HT1080 (cell line): ENCODE measurements at places on chromosomes 1 and 21.

GRCh38 chr1:22808676-22809483 is 98.2 kb downstream of the EPHB2 start:
- DNase-seq, result no peak

- no peak for DNase-seq
Measured at GRCh38 chr1:61395146-61395800, 312.9 kb downstream of the NFIA start.

DNA sequence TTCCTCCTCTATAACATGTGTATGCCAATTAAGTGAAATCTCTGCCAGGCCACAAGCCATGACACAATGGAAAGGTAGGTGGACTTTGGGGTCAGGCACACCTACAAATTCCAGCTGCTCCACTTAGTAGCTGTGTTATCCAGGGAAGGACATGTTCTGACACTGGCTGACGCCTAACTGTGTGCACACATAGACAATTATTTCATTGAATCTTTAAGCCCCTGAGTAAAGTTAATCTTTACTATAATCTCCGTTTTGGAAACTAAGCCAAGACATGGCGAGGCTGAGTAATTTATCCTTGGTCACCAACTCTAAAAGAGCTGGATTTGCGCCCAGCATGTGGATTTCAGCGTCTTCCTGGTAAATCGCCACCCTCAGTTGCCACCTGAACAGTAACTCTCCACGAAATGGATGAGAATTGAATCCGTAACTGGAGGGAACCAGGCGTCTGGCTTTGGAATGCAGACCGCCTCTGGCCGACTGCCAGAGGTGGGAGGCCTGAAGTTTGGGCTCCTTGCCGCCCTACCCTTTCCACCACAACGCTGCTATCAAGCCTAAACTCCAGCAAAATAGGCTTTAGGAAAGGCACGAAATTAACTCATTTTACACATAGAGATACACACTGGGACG is 888 bp upstream of the SNRPE start:
- DNase-seq, result peak; percentile 12

DNA sequence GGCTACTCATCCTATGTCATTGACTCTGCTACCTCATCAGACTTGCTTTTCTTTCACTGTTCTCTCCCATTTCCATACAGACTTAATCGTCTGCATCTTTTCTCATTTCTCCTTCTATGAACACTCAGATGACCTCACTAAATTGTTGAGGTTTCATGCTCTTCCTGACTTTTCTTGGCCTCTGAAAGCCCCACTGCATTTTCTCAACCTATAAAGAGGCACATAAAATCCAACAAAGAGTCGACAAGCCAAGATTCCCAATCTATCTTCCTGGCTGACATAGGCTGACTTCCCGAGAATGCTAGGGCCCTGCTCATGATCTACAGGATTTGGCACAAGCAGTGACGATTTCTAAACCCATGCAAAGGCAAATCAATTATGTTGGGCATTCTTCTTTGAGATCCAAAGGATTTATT is 280.8 kb upstream of the DPYD start:
- DNase-seq, result peak; percentile 5

- no peak for DNase-seq
Measured at GRCh38 chr1:107244709-107245500, 104.1 kb downstream of the NTNG1 start.

DNA sequence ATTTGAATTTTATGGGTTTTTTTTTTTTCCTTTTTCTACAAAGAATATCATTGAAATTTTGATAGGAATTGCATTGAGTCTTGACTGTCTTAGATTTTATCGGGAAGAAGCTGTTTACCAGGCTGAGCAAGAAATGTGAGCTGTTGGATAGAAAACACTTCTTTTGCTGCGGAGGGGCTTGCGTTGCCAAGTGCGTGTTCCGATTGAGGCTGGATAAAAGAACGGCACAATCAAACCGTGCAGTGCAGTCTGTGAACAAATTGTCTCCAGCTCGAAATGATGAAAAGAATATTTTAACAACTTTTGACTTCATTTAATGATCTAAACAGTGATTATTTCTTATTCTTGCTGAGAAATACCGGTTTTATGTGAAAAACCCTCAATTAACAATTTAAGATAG is 149.4 kb downstream of the RYR2 start:
- DNase-seq, result no peak

GRCh38 chr1:159935719-159936272 is 9.6 kb downstream of the IGSF9 start:
- DNase-seq, result no peak

GRCh38 chr1:180182643-180183311 is 28.1 kb downstream of the QSOX1 start:
- DNase-seq, result no peak
